Left hindlimb (tissue), 1 donor: ENCODE measurements at places on chromosomes 6 and 20.

- no peak for DNase-seq
Observed at GRCh38 chr6:82494367-82494766, 130.8 kb downstream of the TPBG start.

- no peak for DNase-seq
Observed at GRCh38 chr6:100593522-100593921, 128.8 kb upstream of the SIM1 start.

DNA sequence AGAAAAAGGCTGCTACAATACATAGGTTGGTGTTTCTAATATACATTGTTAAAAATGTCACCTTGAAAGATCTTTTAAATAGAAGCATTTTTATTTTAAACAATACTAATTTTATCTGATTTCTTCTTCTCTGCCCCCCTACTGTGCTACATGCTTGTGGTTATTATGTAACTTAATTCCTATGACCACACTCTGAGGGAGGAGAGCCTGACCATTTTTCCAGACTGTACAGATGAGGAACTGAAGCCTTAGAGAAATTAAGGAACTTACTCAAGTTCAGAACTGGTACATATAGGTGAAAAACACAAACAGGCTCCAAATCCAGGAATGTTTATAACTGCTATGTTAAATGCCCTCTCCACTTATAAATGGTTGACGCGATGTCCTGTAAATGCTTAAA, 43.4 kb upstream of the ARHGAP18 start:
- no peak for DNase-seq

- no peak for DNase-seq
Observed at GRCh38 chr6:128513878-128514277, 6.5 kb downstream of the PTPRK start.

DNA sequence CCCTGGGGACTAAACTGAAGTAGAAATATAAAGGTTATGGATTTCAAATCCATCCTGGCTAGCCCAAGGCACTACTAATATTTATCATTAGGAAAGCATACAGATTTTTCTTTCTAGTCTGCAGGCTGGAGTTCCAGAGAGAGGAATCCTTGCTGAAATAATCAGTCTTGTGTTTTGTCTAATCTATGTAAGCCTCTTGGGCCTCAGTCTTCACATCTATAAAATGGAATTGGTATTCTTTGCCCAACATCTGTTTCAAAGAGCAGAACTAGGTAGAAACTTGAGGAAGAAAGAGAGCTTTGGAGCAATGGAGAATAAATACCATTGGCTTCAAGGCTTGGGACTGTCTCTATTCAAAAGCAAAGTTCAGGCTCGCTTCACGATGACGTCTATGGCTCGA, 212.0 kb downstream of the ZMYND8 start:
- DNase-seq, result no peak

DNA sequence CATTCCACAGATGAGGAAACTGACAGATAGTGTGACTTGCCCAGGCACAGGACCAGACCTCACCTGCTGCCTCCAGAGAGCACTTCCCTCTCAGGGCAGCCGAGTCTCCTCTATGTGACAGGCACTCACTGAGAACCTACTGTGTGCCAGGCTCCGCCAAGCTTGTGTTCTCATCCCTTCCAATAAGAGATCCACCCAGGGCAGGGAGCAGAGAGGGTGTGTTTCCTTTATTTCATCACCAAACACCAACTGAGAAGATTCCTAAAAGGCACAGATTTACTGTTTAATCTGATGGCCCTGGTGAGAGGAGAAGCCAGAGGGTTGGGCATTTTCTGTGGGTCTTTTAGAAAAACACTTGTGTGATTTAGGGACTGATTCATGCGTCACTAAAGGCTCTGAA, 20.5 kb downstream of the SIRPA start:
- DNase-seq, result no peak
